SHP77 (cell line): ENCODE measurements at places on chromosomes 1 and 21.

GRCh38 chr1:88169139-88169538 is 514.9 kb upstream of the PKN2 start:
- DNase-seq, result no peak

- DNase-seq, result no peak
Observed at GRCh38 chr1:234188454-234188792, 184.8 kb upstream of the COA6 start.

DNA sequence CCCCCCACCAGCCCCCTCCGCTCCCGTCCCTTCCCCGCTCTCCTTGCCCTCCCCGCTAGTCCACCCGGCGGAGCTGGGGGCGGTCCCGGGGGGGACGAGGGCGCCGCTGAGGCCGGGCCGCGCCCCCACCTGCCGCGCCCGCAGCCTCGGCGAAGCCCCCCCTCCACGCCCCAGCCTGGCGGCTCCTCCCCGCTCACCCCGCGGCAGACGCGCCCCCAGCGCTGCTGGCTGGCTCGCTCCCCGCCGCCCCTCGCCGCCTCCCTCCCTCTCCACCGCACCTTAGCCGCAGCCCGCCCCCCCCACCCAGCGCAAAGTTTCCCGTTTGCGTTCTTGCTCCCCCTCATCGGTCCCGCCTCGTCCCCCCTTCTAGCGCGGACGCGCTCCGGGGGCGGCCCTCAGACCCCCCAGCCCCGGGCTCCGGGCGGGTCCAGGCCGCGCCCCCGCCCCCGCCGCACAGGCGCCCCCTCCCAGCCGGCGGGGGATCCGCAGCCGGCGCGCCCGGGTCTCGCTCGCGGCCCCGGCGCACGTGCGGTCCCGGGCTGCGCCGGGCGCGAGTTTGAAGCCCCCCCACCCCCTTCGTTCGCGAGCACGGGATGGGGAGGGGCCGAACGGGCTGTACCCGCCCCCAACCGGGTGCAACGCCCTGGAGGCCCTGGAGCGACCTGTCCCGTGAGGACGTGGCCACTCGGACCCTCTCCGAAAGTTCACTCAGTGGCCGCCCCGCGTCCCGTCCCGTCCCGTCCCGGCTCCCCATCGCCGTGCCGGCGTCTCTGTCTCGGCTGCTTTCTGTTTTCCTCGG is 623 bp downstream of the PTPRF start:
- peak; percentile 5 for DNase-seq

DNA sequence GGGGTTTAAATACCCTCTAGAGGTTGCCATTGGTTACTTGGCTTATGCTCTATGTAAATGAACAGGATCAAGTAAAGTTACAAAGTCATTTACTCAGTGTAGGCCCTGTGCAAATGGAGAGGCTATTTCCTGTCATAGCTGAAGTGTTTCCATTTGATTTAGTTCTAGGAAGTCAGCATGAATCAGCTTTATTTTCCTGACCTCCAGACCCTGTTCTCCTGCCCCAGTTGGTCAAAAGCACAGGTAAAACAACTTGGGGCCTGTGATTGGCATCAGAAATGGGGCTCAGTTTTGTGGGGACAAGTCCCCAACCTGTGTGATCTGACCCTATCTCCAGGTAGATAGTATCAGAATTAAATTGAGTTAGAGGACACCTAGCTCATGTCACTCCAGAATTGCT is 239.9 kb downstream of the HHAT start:
- DNase-seq, result peak; percentile 25

DNA sequence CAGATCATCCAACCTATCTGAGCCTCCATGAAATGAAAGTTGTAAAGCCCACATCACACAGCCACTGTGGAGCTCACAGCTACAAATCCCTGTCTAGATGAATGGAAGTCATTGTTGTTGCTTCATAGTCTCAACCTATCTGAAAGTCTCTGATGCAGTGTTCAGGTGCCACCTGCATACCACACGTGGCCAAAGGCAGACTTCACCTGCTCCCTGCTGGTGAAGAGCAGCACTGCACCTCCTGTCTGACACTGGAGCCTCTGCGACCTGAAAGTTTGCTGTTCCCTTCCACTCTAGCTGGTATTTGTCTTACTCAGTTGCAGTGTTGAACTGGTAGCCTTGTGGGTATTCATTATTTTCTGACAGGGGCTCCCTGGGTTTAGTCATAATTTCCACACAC is 18.4 kb downstream of the LORICRIN start:
- DNase-seq, result peak; percentile 8

GRCh38 chr21:33257094-33257803 is 8.9 kb upstream of the IL10RB start:
- no peak for DNase-seq

GRCh38 chr1:98426092-98426491 is 235.4 kb upstream of the SNX7 start:
- no peak for DNase-seq

DNA sequence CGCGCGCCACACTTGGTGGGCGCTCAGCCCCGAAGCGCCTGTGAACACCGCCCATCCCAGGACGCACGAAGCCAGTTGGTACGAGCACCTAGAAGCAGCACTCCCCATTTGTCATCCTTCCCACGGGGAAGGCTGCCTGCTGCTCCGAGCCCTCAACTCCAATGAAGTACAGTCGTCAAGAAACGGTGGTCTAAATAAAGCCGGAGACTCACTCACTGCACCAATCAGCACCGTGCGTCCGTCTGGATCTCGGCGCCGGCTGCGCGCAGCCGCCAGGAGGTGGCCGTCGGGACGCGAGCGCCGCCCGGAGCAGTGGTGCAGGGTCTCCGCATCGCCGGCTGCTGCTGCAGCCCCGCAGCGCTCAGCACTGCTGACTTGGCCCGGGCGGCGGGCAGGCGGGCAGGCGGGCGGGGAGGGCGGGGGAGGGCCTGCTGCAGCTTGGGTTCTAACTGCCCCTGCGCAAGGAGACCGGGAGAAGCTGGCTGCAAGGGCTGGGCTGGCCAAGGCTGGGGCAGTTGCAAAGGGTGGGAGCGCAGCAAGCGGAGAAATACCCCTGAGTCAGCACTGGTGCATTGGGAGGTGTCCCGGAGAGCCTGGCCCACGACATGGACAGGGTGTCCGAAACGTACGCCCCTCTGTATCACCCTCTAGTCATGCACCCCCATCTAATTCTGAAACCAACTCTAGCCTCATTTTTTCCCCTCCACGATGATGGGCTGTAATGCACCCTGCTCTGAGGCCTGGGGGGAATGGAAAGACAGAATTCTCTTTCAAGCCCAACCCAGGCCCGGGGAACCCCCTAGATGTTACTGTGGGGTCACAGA is 35.8 kb upstream of the H6PD start:
- DNase-seq, result no peak

DNA sequence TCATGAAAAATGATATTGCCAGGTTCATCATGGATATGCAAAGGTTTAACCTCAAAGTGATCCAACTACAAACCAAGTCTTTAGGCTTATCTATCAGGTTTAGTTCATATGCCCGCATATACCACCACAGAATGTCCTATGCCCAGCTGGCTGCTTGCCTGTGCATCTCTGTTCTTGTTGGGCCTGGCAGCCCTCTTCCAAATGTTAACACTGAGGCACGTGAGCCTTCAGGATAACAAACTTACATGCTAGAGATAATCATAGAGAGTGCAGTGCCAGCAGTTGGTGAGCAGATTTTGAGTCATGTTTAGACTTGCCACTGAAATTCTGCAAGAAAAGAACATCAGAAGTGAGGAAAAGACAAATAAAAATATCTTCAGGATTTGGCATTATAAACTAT is 607.9 kb upstream of the TMPRSS15 start:
- no peak for DNase-seq

DNA sequence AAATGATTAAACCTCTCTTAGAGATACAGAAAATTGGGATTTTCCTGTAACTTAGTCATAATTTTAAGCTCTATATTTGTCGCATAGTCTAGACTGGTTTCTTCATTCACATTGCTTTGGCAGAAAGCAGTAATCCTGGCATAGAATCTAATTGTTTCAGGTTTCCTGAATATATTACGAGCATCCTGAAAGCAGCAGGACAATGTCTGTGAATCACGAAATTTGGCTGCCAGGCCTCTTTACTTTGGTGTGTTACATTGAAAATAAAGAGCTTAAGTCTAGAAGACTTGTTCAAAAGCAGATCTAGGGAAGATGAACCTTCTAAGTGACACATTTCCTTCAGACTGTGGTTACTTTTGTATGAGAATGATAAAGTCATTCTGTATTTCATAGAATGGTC is 72.2 kb downstream of the TDRD5 start:
- DNase-seq, result no peak

DNA sequence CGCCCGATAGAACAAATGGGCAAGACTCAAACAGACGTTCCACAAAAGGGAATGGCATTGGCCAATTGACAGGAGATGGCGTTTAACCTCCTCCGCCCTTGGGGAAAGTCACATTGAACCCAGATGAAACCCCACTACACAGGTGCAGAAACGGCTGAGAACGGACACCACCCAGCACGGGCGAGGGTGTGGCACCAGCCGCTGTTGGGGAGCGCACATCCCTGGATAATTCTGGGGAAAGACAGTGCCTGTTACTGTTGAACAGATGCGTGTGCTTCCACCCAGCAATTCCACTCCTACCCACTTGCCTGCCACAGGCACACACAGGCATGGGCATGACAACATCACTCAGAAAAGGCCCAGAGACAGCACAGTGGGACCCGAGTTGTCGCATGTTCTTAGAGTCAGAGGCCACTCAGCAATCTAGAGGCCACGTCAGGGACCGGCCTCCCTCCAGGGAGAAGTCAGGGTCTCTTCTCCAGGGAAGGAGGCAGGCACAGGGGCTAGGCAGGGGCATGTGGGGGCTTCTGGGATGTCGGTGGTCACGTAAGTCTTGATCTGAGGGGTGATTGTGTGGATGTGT is 15.2 kb downstream of the PRXL2B start:
- no peak for DNase-seq

- no peak for DNase-seq
Observed at GRCh38 chr1:46528297-46528955, 23.0 kb downstream of the KNCN start.

DNA sequence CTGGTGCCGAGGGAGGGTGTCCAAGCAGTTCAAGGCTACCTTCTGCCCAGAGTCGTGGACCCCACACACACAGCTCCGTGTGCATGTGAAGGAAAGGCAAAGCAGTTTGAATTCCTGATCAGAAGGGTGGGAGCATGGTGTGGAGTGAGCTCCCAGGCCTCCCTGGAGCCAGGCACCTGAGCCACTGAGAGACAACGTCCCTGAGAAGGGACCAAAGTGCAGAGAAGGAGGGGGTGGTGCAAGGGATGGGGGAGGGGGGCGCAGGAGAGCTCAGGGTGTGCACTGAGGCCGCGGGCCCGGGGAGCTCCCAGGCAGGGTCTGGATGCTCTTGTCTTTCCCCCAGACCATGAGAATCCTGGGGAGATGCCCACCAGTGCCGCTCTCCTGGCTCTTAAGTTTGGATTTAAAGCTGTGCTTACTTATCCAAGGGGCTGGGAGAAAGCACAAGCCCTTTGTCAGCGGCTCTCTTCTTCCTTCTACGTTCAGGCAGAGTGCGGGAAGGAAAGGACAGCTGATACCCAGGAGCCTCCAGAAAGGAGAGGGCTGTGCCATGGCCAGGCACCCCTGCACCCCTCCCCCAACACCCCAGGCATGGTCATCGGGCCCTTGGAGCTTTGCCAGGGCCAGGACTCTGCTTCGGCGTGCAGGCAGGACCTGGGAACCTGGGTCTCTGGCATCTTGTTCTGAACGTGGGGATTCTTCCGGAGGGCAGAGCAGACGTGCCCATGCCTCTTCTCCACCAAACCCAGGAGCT is 24.1 kb downstream of the ACTA1 start:
- DNase-seq, result no peak

- no peak for DNase-seq
Observed at GRCh38 chr1:40983286-40983685, 3.8 kb downstream of the CTPS1 start.

DNA sequence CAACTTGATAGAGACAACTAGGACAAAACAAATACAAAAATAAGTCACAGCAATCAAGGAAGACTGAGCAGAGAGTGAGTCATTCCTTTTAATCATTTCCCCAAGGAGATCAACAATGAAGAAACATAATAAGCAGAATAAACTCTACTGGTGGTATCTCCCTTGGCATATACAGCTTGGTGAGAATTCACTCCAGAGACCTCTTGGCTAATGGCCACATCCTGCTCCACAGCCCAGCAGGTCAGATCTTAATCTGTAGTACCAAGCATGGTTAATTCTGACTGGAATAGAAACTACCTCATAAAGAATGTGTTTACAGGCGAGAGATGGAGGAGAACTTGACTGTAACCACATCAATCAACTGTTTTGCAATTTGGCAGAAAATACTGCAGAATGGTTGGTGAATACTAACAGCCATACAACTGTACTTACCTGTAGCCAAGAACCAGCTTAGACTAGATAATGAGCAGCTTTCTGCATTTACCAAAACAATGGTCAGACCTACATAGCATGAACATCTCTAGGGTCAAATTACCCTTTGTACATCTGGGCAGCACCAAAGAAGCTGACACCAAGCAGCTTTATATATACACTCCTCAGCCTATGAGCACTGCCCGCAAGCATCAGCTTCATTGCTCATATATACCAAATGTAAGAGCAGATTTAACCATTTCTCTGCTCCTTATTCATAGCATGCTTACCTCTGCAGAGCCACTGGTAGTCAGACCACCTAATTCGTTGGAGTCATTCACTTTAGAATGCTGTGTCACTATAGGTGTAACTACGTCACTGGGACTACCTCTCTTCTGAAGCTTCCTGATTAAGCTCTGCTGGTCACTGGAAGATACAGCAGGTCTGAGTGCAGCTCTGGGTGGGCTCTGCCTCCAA is 51.0 kb downstream of the KIAA0319L start:
- DNase-seq, result no peak

DNA sequence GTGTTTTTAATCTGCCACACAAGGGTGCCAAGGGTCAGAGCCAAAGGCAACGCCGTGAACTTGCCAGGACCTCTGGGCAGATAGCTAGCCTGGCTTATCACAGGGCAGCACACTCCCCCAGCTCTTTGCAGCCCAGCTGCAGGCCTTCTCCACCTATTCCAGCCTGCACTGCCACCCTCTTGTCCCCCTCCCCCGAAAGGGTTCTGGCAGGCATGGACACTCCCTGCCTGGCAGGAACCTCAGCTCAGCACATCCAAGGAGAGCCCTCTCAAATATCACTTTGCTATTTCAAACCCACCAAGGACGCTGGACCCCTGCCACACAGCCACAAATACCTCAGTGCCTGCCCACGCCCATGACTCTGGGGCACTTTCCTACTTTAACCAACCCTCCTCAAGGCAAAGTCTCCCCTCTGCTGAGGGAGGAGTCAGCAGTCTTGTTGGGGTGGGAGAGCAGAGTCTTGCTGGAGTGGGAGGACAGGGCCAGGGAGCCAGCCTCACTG is 9.1 kb downstream of the SSBP3 start:
- no peak for DNase-seq

DNA sequence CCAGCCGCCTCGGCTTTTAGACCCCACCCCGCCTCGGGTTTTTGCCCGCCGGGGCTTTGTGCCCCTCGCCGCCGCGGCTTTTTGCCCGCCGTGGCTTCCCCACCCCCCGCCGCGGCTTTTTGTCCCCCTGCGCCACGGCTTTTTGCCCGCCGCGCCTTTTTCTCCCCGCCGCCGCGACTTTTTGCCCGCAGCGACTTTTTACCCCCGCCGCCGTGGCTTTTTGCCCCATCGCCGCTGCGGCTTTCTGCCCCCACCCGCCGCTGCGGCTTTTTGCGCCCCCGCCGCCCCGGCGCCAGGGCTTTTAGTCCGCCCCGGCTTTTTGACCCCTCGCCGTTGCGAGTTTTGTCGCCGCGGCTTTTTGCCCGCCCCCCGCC is 474.4 kb downstream of the FAM72C start:
- no peak for DNase-seq
